Kidney (tissue), 22 donors: ENCODE measurements at places on chromosomes 3 and 15. TPM values are rescaled to one million over a fixed set of nuclear protein-coding genes. Genes with fewer than 3 reads are reported as not detected.

DNA sequence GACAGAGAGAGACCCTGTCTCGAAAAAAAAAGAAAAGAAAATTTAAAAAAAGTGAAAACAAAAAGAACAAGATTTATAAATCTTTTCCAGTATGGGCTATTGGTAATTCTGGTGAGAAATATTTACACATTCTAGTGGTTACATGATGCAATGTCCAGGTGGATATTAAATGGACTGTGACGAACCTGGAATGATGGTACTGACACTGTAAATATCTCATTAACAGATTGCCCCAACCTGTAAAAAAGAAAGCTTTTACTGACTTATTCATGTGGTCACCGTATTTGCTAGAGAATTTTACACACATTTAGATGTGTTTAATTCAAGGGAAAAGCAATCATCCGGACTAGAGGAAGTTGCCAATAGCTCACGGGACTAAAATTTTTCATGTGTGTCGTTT lies 162.1 kb upstream of the LRIG1 start:
- H3K27me3 ChIP-seq, result no peaks in the 10 kb centered on the region
- no peak for DNase-seq
- no peak overlapping the region for H3K27ac ChIP-seq
- H3K36me3 ChIP-seq, result no peaks in the 10 kb centered on the region

- DNase-seq, result no peak
- no peaks in the 10 kb centered on the region for H3K4me1 ChIP-seq
- no peaks in the 10 kb centered on the region for H3K36me3 ChIP-seq
- H3K27me3 ChIP-seq, result no peaks in the 10 kb centered on the region
- no peak overlapping the region for H3K27ac ChIP-seq
- no peak overlapping the region for H3K4me3 ChIP-seq
Observed at GRCh38 chr3:104586344-104586743, 780.4 kb upstream of the ALCAM start.

TMIE gene
- 0.79 TPM for total RNA-seq

FOXB1 gene
- not detected for total RNA-seq

SYNPR gene
- not detected for total RNA-seq

NUP210 gene
- total RNA-seq, result 22.9 TPM

CD96 gene
- total RNA-seq, result 9.5 TPM

FBXO40 gene
- not detected for total RNA-seq

- DNase-seq, result no peak
- peak overlapping the region; percentile 98 for H3K27ac ChIP-seq
- no peaks in the 10 kb centered on the region for H3K36me3 ChIP-seq
Observed at GRCh38 chr3:17741621-17742101, 770 bp downstream of the TBC1D5 start.

- no peak for DNase-seq
- H3K4me3 ChIP-seq, result no peak overlapping the region
- H3K27me3 ChIP-seq, result no peaks in the 10 kb centered on the region
- no peaks in the 10 kb centered on the region for H3K36me3 ChIP-seq
- no peaks in the 10 kb centered on the region for H3K4me1 ChIP-seq
- H3K27ac ChIP-seq, result no peak overlapping the region
Observed at GRCh38 chr3:161866176-161866575, 369.6 kb downstream of the OTOL1 start.

- no peak for DNase-seq
- H3K27me3 ChIP-seq, result no peaks in the 10 kb centered on the region
- H3K36me3 ChIP-seq, result no peaks in the 10 kb centered on the region
- H3K27ac ChIP-seq, result peak overlapping the region; percentile 76
- peak overlapping the region; percentile 56 for H3K4me3 ChIP-seq
Observed at GRCh38 chr3:141486496-141486745, 406 bp upstream of the RASA2 start.
